Right lung (tissue), 10 donors: ENCODE measurements at places on chromosomes 4 and X. TPM values are rescaled to one million over a fixed set of nuclear protein-coding genes. Genes with fewer than 3 reads are reported as not detected.
A peak's percentile ranks its signal among the peaks of the same experiment; 100 is the strongest.

GRCh38 chr4:1058997-1059665 lies 47.7 kb downstream of the FGFRL1 start:
- no peak for DNase-seq

DNA sequence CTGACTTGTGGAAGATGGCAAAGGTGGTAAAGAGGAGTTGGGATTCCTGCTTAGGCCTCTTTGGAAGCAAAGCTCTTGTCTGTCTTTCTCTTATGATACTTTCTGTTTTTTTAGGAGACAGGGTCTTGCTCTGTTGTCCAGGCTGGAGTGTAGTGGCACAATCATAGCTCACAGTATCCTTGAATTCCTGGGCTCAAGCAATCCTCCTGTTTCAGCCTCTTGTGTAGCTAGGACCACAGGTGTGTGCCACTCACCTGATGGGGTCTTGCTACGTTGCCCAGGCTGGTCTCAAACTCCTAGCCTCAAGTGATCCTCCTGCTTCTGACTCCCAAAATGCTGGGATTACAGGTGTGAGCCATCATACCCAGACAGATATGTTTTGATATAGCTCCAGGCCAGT lies 19.3 kb upstream of the IGFBP7 start:
- DNase-seq: no peak

- DNase-seq: peak; percentile 36
These were observed 29.5 kb upstream of the MAP3K15 start for GRCh38 chrX:19544693-19545305.

GRCh38 chr4:56748271-56748670 lies 67.2 kb upstream of the HOPX start:
- no peak for DNase-seq

DNA sequence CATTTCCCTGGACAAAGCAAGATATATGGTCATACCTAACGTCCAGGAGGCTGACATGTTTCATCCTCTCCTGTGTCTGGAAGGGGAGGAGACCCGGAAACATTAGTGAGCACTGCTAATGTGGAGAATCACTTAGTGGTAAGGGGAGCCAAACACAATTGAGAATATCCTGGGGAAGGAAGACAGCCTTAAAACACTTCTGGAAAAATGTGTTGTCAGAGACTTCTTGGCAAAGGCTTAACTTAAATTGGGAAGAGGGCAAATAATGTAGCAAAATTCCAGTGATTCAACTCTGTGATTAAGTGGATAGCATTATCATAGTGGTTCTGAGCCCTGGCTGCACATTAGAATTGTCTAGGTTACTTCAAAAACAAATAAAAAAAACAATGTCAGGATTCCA lies 39.5 kb downstream of the SPARCL1 start:
- DNase-seq: no peak

GRCh38 chr4:169957785-169958184 lies 68.4 kb downstream of the MFAP3L start:
- DNase-seq: no peak

GRCh38 chrX:123695242-123695641 lies 37.6 kb downstream of the THOC2 start:
- DNase-seq: no peak

DNA sequence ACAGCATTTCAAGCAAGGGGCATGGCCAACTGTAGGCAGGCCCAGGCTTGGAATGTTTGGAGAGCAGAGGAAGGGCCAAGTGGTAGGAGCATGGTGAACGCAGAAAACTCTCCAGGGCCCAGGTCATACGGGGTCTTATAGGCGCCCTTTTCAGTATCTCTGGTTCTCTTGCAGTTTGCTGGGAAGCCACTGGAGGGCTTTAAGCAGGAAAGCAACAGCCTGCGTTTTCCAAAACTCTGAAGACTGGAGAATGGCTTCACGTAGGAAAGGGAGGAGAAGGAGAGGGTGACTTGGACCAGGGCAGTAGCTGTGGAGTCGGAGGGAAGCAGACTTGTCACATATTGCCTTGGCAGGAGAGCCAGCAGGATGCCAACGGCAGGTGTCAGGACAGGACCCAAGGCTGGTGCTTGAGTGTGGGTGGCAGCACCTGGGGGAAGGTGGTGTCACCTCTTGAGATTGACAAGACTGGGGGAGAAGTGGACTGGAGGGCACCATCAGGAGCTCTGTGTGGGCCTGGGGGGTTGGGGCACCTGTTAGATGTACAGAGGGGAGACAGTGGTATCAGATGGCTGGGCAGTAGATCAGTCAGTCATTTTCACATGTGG lies 21.9 kb downstream of the TKTL1 start:
- DNase-seq: no peak

Gene SLC2A9
- polyA plus RNA-seq: 3.4 TPM

Gene PPP4R3C
- polyA plus RNA-seq: not detected

Gene DYNLT3
- 41.3 TPM for polyA plus RNA-seq

Gene FAM200B
- polyA plus RNA-seq: 57.4 TPM

Gene DMRTC1
- polyA plus RNA-seq: 0.41 TPM
